ENCODE measurements at places on chromosomes 3 and 15.

- DNase-seq = no peak
These were observed 152.3 kb downstream of the NR1I2 start for GRCh38 chr3:119934249-119934648.

GRCh38 chr3:11392014-11392859, 120.0 kb downstream of the ATG7 start:
- peak; percentile 67 for DNase-seq

DNA sequence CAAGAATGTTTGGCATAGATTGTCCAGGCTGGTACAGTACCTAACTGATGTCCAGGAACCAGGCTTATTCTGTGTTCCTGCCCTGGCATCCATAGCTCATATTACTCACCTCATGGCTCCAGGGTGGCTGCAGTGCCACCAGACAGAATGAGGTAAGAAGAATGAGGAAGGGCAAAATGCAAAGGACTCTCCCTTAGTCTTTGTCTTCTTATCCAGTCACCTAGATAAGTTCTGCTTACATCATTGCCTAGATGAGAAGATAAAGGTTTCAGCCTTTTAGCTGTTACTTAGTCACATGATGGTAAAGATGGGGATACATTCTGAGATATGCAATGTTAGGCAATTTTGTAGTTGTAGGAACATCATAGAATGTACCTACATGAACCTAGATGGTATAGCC, 45.8 kb downstream of the CHP1 start:
- no peak for DNase-seq

- DNase-seq = no peak
These were observed 1.5 kb downstream of the FAH start for GRCh38 chr15:80154336-80154735.

DNA sequence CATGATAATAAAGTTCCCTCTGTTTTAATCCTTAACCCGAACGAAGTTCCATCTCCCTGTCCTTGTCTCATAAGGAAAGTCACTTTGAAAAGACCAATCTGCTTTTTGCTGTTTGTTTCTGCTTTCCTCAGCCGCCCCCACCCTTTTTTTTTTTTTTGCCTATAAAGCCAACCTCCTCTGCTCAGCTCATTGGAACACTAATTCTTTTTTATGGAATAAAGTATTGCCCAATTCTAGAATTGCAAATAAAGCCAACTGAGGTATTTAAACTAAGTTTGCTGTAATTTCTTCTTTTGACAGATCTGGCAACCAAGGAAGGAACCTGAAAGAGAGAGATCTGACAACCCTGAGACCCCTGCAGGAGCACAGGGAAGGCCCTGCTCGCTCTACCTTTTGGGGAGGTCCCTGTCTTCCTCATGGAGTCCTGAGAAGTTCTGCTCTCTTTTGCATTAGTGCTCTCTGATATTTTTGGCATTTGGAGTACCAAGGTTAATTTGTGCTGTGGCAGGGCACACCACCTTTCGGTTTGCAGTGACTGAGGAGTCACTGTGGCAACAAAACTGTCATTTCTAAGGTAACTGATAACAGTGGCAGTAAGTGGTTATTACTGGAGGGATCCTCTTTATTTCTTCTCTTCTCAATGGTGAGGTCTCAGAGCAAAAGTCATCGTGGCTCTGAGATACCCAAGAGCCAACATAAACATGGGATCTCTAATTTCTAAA, 35.2 kb upstream of the TRPM1 start:
- no peak for DNase-seq

- DNase-seq = no peak
These were observed 62.5 kb downstream of the LRRC49 start for GRCh38 chr15:70955151-70955550.

GRCh38 chr15:47908950-47909670, 191.8 kb downstream of the SEMA6D start:
- no peak for DNase-seq

DNA sequence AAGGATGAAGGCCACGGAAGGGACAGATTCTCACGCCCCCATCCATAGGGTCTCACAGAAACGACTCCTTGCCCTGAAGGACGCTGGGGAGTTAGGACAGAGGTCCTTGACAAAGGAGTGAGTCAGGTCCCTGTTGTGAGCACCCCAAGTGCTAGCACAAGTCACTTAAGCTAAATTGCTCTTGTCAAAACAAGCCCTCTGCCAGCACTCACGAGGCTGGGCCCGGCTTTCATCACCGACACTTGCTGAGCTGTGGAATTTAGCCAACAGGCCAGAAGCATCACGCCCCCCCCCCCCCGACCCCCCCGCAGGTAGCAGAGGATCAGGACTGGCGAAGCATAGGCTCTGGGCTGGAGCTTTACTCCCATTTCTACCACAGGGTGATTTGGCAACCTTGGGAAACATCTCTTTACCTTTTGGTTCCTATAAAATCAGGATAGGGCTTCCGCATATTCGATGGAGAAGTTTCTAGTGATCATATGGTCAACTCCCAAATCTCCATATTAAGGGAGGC, 75.4 kb downstream of the ADCY5 start:
- DNase-seq = no peak

DNA sequence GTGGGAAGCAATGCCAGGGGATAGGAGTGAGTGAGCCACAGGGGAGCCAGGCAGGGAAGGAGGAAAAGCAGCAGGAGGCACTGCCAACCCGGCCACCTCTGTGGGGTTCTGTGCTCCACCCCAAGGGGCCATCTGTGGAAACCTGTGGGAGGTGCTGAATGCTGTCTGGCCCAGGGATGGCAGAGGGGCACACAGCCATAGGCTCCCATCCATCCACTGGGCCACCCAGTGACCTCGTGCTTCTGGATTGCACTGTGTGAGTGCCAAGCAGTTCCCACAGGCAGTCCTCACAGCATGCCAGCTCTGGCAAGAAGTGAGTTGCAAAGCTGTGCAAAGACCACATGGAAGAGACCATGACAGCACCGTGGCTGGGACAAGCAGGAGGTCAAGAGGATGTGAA, 27.5 kb downstream of the DNAJB8 start:
- DNase-seq = no peak

- DNase-seq = no peak
These were observed 17.4 kb upstream of the FHIT start for GRCh38 chr3:61268644-61269043.

- no peak for DNase-seq
These were observed 36.2 kb downstream of the HDC start for GRCh38 chr15:50229336-50229735.

- no peak for DNase-seq
These were observed 182.0 kb downstream of the SLCO3A1 start for GRCh38 chr15:92035551-92035950.

DNA sequence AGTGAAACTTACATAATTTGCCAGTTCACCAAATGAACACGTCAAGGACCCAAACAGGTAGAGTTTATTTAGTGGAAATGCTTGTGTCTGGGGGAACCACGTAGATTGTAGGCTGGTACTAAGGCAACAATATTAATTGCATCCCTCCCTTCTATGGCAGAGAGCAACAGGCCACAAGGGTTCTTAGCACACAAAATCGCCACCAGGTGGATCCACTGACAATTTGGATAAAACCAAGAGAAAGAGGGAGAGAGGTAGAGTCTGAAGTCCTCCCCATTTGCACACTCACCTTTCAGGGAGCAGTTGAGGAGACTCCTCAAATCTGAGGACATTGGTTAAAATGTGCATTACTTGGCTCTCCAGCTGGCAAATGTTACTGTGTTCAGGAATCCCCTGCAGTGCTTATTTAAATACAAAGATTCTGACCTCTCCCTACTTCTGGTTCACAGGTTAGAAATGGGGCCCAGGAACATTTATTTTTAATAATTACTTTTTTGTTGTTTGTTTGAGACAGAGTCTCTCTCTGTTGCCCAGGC, 181.0 kb upstream of the FEZF2 start:
- DNase-seq = peak; percentile 20

Measured in urothelium cell line (cell line).